ENCODE measurements at places on chromosomes 7 and 10.

GRCh38 chr10:132638130-132638515, 100.5 kb downstream of the INPP5A start:
- DNase-seq = no peak

DNA sequence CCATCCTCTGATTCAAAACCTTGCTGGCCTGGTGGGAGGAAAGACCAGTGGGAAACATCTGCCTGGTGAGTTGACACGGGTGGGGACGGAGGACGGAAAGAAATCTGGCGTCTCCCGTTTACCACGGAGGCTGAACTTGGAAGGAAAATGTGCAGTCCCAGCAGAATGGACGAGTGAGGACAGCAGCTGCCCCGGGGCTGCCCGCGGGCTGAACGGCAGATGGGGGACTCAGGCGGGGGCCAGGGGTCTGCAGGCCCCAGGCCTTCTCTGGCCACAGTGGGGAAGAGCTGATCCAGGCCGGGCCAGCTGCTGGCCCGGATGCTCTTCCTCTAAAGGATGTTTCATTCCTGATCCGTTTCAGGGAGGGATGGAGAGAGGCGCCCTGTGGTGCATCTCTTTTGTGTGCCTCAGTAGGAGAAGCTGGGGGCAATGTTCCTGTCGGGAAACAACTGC, 147.5 kb upstream of the CHST15 start:
- no peak for DNase-seq

GRCh38 chr10:110724116-110724921, 80.2 kb downstream of the RBM20 start:
- DNase-seq = no peak

DNA sequence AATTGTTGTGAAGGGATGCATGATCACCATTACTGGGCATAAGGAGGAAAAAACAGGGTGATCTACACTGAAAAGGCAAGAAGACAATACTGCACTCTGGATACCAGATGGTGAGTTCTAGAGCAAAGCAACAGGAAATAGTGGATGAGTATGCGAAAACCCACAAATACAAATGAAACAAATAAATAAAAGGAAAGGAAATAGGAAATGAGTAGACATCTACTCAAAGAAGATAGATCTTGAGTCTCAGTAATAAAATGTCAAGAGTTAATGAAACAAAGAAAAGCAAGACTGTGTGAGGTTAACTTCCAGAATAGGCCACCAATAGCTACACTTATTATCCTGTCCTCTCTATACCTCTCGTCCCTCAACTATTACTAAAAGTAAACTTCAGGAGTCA, 11.7 kb downstream of the ORC5 start:
- DNase-seq = no peak

GRCh38 chr7:50724526-50725520, 57.9 kb downstream of the GRB10 start:
- DNase-seq = no peak
